Stimulated activated CD8-positive, alpha-beta memory T cell treated with anti-CD3 and anti-CD28 coated beads, Interleukin-2, amount 100 ng/mL, for 48 hours (primary cell): ENCODE measurements at places on chromosomes 4 and X.

DNA sequence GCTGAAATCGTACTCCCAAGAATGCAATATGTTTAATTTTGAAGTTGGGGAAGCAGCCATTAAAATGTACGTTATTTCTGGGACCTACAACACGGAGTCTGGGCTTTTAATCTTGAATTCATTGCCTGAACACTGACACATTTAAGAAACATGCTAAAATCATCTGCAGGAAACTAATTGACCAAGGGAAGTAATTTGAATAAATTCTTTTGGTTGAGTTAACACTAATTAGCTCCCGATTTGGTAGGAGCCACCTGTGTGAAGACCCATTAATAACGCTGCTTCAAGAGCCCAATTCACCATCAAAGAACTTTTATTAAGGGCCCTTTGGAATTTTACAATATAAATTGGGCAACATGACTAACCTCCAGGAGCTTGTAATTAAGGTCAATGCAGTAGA, 309.2 kb downstream of the RAB28 start:
- no peak for DNase-seq

GRCh38 chrX:122026665-122027064, 979.3 kb downstream of the GLUD2 start:
- no peak for DNase-seq

GRCh38 chrX:126485409-126485808, 67.2 kb downstream of the DCAF12L1 start:
- no peak for DNase-seq

DNA sequence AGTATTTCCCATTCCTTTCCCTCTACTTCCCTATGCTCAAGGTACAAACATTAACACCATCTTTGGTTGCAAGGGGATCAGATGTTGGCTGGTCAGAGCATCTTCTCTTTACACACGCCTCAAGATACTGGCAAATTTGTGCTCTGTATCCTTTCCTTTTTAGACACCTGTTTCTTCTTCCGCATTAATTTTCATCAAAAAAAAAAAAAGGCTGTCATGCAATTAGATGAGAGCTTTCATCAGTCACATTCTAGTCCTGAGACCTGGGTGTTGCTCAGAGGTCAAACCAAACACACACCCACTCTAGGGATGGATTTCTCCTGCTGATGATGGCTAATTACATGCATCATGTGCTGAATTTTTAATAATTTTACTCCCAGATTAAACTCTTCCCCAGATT, 2.0 kb downstream of the RELL1 start:
- no peak for DNase-seq

GRCh38 chrX:13014111-13015096, 30.0 kb downstream of the FAM9C start:
- DNase-seq: no peak

DNA sequence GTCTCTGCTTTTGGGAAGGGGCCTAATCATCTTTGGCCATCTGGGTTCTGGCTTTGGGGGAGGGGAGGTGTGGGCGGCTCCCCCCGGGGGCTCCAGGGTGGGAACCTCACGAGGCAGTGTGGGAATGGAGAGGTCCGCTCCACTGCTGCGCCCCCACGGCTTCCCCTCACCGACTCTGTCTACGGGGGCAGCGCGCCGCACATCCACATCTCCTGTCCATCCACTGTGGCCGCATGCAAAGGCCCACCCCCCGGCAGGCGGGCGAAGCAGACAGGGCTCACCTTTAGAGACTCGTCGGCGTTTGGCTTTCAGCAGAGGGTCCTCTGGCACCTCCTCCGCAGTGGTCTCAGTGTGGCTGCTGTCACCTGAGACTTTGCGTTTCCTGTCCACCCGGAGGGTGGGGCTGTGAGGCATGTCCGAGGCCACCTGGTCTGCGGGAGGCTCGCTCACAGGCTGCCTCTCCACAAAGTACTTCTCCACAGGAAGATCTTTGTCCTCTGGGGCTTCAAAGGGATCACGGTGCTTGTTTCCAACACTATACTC, 33.6 kb downstream of the BCOR start:
- DNase-seq: no peak

- DNase-seq: no peak
Observed at GRCh38 chr4:133581996-133582619, 433.0 kb downstream of the PCDH10 start.

- no peak for DNase-seq
Observed at GRCh38 chrX:6052111-6052745, 176.4 kb downstream of the NLGN4X start.

- DNase-seq: no peak
Observed at GRCh38 chr4:179843370-179843769, 2399.8 kb upstream of the TENM3 start.

DNA sequence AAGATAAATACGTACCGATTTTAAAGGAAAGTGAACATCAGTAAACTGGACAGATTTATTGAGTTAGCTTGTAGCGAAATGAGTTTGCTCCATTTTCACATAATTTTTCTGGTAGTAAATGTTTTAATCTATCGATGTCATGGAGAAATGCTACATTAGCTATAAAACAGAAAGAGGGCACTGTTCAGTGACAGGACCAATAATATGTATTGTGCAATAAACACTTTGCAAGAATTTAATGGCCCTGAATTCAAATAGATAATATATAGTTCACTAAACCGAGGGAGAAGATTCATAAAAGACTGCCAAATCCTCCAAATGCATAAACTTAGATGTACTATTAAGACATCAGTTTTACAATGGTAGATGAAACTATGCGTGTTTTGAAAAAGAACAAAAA, 516.3 kb downstream of the ADGRL3 start:
- no peak for DNase-seq

GRCh38 chrX:129655547-129656249, 942 bp upstream of the APLN start:
- no peak for DNase-seq

- DNase-seq: no peak
Observed at GRCh38 chr4:3716631-3717235, 49.5 kb upstream of the ADRA2C start.

DNA sequence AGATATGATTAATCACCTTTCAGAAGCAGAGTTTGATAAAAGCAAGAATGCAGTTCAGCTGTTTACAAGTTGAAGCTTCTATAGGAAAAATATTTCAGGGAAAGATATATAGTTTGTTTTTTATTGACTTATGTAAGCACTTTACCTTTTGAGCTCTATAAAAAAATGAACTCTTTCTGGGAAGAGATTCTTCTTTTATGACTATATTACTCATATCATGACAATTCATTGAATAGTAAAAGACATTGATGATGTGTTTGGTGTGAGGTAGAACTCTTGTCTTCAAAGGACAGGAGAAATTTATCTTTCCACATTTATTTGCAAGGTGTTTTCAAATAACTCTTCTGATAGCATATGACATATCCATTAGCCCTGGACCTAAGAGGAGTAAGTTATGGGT, 156.6 kb downstream of the SLC4A4 start:
- DNase-seq: no peak

GRCh38 chr4:152454398-152455011, 81.4 kb downstream of the FBXW7 start:
- no peak for DNase-seq

GRCh38 chrX:44946771-44947170, 73.8 kb downstream of the KDM6A start:
- no peak for DNase-seq

- DNase-seq: no peak
Observed at GRCh38 chrX:9249051-9249846, 215.3 kb upstream of the FAM9B start.

- no peak for DNase-seq
Observed at GRCh38 chr4:6663596-6664393, 23.3 kb downstream of the MRFAP1 start.

GRCh38 chr4:138341739-138342415, 99.7 kb upstream of the SLC7A11 start:
- no peak for DNase-seq

DNA sequence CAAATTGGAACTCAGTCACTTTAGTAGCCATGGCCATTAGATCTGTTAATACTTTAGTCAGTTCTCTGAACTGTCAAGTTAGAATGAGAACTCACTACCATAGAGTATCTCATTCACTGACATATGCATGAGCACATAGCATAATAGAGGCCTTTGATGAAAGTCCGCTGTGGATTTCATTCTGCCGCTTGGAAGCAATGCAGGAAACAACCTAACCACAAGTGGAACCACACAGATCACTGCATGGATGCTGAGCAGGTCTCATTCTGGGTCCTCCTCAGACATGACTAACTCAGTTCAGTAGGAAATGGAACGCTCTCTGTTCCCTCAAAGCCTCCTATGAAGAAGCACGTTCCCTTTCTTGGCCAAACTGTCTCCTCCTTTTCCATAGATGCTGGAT, 1624.8 kb upstream of the TENM3 start:
- no peak for DNase-seq

DNA sequence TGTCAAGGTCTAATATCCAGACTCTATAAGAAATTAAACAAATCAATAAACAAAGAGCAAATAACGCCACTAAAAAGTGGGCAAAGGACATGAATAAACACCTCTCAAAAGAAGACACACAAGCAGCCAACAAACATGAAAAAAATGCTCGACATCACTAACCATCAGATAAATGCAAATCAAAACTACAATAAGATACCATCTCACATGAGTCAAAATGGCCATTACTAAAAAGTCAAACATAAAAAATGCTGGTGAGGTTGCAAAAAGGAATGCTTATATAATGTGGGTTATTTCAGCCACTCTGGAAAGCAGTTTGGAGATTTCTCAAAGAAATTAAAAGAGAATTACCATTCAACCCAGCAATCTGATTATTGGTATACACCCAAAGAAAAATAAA, 481.1 kb downstream of the STPG2 start:
- no peak for DNase-seq

DNA sequence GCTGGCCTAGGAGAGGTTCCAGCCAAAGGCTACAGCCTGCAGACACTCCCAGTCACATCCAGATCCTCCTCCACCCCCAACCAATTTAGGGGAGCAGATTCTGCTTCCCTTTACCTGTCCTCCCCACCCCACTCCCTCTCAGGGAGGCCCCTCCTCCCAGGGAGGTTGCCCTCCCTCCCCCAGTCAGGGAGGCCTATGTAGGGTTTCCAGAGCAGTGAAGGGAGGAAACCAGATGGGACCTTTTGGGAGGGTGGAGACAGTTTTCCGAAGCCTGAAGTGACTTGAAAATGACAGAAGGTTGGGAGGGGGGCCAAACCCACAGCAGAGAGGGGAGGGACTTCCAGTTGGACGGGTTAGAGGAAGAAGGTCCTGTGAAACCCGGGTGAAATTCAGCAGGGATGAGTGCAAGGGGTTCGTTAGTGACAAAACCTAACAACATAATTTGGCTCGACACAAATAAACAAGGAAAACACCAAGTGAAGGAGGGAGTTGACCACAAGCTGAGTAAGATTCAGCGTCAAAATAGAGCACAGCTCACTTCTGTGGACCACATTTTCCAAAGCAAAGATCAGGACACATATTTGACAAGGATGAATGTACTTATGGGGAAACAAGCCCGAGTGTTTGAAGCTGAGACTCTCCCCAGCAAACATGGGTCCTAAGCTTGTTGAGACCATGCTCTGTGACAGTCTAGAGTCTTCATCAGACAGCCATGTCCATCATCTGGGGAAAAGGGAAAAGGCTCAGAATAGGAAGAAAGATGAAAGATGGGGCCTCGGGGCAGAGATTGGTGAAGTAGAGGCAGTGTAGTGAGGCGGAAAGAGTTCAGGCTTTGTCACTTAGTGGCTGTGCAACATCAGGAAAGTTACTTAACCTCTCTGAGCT, 46.4 kb downstream of the PRPS1 start:
- DNase-seq: no peak

DNA sequence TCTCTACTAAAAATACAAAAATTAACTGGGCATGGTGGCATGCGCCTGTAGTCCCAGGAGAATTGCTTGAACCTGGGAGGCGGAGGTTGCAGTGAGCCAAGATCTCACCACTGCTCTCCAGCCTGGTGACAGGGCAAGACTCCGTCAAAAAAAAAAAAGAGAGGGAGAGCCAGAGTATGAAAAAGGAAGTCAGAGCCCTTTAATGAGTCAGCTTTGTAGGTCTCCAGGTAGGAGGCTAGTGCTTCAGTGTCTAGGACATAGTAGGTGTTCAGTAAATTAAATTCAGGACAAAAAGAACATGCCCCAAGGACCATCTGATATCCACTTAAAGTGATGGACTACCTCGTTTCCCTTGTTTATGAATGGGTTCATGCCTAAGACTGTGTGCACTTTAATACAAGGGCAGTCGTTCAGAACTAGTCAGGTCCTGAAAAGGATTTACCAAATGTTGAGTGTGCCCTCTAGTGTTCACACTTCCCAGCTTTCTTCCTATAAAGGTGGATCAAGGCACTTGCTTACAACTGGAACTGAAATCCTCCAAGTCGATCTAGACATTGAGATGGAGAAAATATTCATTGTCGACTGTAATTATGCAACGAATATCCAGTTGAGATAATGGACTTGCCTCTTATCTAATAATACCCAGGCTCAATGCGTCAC, 29.0 kb downstream of the F9 start:
- no peak for DNase-seq

DNA sequence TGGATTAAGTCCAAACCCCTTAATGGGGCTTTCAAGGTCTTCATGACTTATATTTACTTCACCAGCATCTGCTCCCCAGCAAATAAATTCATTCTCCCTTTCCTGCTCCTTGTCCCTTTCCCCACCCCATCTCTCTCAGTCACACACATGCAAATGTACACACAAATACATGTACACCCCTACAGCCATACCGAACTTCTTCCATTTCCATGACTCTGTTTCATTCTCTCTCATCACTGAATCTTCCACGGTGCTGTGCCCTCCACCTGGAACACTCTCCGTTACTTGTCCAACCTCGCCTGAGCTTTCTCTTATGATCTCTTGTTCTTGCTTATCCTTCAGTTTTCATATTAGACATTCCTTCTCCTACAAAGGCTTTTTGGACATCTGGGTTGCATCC, 22.0 kb upstream of the RPA4 start:
- no peak for DNase-seq

- peak; percentile 66 for DNase-seq
Observed at GRCh38 chr4:123396307-123397143, at the start of gene SPRY1. SPRY1 (plus strand) TSS chr4:123396795; CDS start chr4:123401592, 4,797 bp downstream.

DNA sequence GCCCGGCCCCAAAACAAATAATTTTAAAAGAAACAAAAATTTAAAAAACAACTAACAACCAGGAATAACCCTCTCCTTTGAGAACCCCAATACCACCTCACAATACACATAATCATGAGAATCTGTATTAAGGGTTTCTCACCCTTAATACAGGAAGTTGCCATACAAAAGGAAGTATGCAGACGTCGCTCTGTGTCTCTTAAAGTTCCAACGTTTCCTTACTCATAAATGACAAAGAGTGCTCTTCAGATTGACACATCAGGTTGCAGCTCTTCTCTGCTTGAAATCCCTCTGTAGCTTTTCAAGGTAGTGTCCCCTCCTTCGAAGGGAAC, 73.9 kb upstream of the IRF2 start:
- DNase-seq: no peak

DNA sequence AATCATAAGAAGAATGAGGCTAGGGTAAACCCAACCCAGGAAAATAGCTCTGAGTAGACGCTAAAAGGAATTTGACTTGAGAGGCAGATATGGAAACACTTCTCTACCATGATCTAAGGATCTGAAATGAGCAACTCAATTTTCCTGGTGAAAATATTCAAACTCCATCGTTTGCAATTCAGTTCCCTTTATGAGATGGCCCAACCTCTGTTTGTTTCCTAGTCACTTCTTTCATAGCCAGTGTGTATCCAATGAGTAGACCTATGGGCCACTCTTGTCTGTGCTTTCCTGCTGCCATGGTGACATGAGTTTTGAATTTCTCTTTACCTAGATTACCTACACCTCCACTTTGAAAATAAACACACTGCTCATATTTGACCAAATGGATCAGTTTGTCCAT, 176.2 kb upstream of the GPRIN3 start:
- DNase-seq: no peak

- DNase-seq: no peak
Observed at GRCh38 chr4:8778291-8778690, 93.3 kb downstream of the HMX1 start.
